ENCODE measurements at places on chromosomes 2 and 18.

- no peak for DNase-seq
These were observed 250.6 kb downstream of the CD226 start for GRCh38 chr18:69697069-69697468.

GRCh38 chr2:132790207-132790785 lies 120.3 kb upstream of the LYPD1 start:
- no peak for DNase-seq

GRCh38 chr2:149561309-149561926 lies 26.2 kb downstream of the MMADHC start:
- DNase-seq = peak; percentile 20

GRCh38 chr2:227534714-227535113 lies 62.8 kb downstream of the AGFG1 start:
- DNase-seq = peak; percentile 18

DNA sequence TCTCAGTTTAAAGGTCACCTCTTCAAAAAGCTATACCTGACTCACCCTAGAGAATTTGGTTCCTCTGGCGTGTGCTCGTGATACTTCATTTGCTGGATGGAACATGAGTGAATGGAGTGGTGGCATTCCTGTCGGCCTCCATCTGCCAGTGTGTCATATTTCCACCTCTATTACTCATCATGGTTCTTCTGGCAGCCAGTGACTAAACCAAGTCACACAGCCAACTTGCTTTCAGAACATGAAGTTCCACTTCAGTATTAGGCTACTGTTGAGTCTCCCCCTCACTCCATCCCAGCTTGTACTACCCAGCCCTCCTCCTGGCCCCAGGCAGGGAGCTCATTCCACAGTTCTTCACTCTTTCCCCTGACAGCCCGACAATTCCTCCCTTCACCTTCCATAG lies 169.8 kb downstream of the MREG start:
- no peak for DNase-seq

DNA sequence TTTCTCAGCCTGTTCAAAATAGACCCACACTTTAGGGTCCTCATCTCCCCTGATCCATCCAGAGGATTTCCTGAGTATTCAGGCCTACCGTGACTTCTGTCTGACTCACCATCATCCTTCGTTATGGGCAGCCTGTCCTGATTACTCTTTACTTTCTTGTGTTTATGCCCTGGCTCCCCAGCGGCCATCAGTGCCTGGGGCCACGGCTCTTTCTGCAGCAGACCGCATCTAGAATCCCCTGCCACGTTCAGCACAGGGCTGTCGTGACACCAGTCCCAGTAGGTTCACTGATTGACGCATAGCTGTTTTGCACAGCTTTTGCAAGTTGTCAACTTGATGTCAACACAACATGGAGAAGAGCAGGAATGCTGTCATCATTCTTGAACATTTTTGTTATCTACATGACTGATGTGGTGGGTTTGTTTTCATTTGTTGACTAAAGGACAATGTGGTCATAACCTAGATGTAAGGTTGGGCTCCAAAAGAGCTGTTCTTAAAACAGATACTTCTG lies 225.6 kb downstream of the HAUS1 start:
- no peak for DNase-seq

- no peak for DNase-seq
These were observed 172.4 kb downstream of the DDX1 start for GRCh38 chr2:15763822-15764682.

DNA sequence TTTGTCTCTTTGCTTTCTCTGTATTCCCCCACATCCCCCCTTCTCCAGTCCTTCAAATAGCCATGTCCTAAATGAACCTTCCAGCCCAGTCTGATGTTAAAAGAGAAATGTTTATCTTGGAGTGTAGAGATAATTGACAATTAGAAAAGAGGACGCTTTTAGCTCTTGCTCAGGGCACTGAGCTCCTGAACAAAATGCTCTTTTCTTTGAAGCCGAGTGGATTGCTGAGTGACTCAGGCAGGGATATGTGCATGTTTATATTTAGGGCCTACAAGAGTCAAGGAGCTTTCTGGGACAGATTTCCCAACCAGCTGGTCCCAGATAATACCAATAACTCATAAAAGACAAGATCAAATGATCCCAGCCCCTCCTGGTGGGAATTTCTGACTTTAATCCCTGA lies 88.0 kb upstream of the SETBP1 start:
- DNase-seq = no peak

DNA sequence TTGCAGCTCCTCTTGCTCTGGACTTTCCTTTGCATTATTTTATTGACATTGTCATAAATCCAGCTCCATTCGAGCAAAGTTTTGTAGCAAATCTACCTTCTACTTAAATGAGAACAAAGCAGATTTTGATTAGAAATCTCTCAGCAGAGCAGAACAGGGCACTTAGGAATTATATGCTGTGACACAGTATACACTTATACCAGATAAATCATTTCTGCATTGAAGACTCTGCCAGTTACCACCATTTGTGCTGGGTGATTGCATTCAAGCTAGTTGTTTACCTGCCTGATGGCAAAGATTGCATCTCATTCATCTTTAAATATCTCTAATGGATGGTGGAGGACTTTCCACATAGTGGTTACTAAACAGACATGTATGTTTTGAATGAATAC lies 441.7 kb upstream of the HNMT start:
- no peak for DNase-seq

DNA sequence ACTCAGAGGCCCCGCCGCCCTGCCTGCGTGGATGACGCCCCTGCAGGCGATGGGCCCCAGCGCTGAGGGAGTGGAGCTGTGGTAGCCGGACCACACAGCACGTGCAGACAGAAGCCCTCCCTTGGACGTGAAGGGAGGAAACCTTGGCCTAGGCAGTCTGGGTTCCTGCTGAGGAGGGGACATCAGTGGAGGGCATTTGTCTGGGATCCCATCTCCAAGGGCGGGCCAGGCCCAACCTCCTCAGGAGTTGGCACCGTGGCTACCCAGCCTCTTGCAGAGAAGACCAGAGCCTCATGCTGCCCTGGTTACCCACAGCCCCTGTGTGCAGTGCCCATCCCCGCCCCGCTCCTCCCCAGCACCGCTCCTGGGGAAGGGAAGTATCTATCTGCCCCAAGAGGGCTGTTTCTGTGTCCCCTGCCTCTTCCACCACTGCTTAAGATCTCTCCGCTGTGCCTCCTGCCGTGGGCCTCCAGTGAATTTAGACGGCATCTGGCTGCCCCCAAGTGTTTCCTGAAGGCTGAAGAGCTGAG lies 241.8 kb downstream of the KLHL29 start:
- no peak for DNase-seq

DNA sequence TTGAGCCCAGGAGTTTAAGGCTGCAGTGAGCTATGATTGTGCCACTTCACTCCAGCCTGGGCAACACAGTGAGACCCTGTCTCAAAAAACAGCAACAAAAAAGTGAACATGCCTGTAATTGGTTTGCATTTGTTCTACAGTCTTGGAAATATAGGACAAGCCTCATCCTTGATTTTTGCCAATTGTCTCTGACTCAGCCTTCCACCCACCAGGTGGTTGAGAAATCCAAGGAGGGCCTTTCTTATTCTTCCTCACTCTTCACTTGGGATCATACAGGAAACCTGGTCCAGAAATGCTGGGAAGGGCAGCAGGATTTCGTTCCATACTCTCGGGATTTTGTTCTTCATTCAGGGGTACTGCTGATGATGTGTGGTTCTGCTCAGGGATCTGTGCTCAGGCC lies 94.6 kb downstream of the CDC42EP3 start:
- DNase-seq = no peak

DNA sequence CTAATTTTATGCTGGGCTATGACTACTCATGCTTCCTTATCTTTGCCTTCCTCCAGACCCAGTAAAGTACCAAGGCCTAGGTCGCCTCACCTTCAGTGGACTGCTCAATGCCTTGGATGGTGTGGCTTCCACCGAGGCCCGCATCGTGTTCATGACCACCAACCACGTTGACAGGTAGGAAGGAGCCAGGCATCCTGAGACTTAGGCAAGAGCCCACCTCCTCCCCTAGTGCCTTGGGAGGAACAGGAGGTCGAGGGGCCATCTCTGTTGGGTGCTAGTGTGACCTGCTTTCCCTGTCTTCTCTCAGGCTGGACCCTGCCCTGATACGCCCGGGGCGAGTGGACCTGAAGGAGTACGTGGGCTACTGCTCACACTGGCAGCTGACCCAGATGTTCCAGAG lies 3.3 kb downstream of the BCS1L start:
- no peak for DNase-seq

- DNase-seq = no peak
These were observed 49.5 kb downstream of the TMEM247 start for GRCh38 chr2:46528880-46529279.
